ENCODE measurements at places on chromosomes 4 and X.

- no peak for DNase-seq
Observed at GRCh38 chr4:140254651-140255299, 100.8 kb upstream of the MAML3 start.

DNA sequence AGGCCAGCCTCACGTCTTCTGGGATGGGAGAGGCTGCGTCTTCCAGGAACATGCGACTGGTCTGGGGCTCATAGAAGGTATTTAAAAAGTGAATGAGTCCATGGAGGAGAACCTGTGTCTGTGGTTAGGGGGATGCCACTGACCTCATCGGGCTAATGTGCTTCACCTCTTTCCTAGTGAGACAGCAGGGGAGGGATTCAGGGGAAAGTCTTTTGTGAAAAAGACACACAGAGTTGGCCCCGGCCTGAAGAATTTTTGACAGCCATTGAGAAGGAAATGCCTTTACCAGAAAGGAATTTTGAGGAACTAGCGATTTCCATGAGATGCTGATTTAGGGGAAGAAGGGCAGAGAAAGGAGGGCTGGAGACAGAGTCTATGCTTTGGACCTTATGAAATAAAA is 11.0 kb upstream of the C4orf50 start:
- DNase-seq = no peak

GRCh38 chrX:3728454-3728853 is 15.0 kb upstream of the PRKX start:
- no peak for DNase-seq

DNA sequence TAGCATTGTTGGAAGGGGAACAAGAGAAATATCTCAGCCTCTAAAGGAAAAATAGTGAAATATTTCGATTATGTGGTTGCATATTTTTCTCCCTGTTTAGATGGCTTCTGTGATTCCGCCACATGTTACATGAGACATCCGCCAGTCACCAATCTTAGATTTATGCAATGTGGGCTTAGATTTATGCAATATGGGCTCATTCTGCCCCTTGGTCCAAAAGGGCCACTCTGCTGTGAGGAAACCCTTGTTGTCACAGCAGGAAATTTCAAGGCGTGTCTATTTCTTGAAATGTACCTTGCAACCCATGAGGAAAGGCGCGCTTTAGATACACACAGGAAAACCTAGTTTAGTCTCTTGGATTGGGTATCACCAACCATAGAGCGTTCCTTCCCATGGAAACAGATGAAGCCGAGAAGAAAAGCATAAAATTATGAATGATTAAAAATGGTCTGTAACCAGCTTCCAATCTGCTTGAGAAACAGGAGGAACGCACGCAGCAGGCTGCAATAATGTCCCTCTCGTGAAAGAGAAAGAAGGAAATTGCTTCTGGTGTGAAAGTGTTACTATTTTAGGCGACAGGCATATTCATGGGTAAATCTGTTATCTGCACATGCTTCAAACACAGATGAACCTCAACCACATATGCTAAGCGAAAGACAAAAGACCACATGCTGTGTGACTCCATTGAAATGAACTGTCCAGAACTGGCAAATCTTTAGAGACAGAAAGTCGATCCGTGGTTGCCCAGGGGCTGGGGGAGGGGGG is 3.7 kb downstream of the RS1 start:
- no peak for DNase-seq

- no peak for DNase-seq
Observed at GRCh38 chr4:36399762-36400353, 118.4 kb downstream of the DTHD1 start.

GRCh38 chr4:22733816-22734215 is 41.1 kb downstream of the GBA3 start:
- DNase-seq = no peak

GRCh38 chrX:32126997-32127396 is 1055.2 kb upstream of the FTHL17 start:
- no peak for DNase-seq

GRCh38 chrX:40253771-40254170 is 156.0 kb upstream of the BCOR start:
- no peak for DNase-seq

DNA sequence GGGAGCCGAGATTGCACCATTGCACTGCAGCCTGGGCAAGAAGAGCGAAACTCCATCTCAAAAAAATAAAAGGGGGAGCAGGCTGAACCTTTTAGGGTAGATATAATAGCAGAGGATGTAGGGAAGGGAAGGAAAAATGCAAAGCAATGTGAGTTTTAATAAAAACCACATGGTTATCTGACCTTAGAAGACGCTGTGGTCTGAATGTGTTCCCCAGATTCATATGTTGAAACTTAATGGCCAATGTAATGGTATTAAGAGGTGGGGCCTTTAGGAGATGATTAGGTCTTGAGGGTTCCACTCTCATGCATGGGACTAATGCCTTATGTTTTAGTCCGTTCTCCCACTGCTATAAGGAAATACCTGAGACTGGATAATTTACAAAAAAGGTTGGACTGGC is 114.1 kb upstream of the STX18 start:
- no peak for DNase-seq

DNA sequence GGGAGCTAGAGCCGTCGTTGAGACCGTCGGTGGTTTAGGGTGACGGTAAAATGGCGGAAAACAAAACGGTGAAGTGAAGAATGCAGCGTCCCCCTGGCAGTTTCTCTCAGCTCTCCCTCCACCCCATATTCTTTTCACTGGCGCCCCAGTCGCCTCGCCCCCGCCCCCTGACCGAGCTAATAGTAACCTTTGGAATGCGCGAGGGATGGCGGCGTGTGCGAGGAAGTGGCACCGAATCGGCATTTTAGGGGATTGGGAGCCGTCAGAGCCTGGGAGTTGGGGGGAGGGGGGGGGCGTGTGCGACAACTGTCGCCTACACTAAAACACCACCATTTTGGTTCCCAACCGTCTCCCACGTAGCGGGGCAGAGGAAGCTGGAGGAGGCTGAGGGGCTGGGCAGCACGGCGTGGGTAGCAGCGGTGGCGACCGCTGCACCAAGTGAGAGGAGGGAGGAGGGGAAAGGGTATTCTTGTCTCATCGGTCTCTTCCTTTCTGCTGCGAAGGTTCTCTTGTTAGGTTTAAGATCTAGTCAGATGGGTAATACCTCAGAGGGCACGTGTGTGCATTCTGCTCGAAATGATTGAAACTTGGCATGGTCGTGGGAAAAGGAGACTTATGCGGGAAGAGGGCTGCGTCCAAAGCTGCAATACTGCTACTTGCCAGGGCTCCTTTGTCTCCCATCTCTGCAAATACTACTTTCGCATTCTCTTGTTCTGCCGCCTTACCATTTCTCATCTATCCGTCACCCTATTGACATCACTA is 840 bp downstream of the ZNF711 start:
- peak; percentile 26 for DNase-seq

DNA sequence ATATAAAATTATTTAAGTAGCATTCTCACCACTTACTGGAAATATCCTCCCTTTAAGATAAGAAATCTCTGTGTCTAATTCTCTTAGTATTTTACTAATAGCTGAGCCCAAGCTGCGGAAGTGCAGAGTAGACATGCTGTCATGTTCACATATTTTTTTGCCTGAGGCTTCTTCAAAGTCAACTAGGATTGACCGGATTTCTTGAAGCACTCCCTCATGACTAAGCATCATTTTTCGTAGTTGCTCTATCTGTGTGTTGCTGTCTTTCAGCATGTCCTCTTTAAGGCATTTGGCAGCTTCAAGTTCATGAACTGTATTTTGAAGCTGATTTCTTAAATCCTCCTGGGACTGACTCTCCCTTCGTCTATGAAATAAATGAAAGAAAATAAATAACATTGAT is 36.9 kb downstream of the CCDC158 start:
- DNase-seq = no peak

DNA sequence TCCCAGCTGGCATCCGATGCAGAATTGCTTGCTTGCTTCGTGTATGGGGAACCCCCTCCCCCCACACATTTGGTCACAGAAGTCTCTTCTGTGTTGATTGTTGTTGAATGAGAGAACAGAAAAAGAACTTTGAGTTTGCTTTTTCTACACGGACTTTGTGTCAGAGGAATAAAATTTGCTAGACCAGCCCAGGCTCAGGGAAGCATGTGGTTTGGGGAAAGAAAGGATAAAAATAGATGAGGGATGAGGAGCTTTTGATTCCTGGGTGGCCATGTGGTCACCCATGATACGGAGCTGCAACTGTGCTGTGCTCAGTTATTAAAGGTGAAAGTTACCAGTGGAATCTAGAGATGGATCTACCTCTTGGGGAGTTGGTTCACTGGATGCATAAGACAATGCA is 34.2 kb upstream of the ESX1 start:
- no peak for DNase-seq

DNA sequence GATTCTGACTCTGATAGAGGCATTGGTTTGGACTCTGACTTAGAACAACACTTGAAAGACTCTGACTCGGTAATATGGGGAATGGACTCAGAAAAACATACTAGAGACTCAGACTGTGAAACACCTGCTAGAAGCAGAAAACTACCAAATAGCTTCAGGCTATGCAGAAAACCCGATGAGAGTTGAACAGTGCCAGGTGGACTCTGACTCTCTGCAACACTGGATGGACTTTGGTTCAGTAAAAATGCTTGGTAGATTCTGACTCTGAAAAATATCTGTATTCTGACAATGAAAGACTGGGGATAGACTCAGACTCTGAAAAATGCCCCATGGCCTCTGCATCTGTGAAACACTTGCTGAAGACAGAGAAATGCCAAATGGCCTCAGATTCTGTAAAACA is 215.1 kb upstream of the HDX start:
- DNase-seq = no peak

GRCh38 chrX:45479196-45479834 is 278.6 kb upstream of the DIPK2B start:
- no peak for DNase-seq

DNA sequence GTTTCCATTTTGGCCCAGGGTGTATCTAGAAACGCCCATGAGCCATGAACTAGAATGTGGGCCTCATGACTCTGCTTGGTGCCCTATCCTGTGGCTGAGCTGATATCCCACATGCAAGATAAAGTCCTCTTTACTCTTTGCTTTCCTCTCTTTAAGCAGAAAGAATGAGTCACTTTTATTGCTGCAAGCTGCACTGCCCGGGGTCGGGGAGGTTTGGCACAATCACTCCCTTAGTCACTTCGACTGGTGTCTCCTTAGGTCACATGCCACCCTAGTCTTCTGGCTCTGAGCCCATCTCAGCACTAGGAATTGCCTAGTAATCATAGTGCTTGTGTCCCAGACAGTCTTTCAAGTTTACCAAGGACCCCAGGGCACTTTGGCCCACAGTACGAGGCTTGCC is 75.1 kb upstream of the CXorf66 start:
- DNase-seq = no peak

- peak; percentile 13 for DNase-seq
Observed at GRCh38 chrX:118345045-118345463, 852 bp upstream of the WDR44 start.

GRCh38 chrX:86806786-86807185 is 658.5 kb downstream of the DACH2 start:
- DNase-seq = no peak

- DNase-seq = no peak
Observed at GRCh38 chrX:41491267-41492004, 44.3 kb downstream of the NYX start.

DNA sequence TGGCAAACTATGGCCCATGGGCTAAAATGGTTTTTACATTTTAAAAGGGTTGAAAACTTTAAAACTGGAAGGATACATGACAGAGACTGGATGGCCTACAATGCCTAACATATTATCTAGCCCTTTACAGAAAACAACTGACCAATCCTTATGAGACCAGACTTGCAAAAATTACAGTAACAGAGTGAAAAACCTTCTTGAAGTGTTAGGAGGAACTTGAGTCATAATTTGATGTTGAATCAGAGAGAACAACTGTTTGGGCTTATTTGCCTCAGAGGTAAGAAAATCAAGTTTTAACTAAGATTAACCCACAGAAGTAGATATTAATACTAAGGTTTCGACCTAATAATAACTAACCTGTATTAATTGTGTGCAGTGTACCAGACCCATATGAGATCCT is 12.4 kb upstream of the NAP1L5 start:
- DNase-seq = no peak

DNA sequence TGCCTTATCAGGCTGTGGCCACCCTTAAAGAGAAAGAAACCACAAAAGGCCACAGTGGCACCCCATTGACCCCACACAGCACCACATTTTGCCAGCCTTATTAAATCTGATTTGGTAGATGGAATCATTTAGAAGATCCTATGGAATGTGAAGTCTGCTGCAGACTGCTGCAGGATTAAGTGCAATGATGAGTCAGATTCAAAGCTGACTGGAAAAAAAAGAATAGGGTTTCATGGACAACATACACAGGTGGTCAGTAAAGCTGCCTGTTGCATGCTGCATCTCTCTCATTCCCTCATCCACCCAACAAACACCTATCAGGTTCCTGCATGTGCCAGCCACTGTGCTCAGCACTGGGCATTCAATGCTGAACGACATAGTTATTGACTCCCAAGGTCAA is 56.6 kb downstream of the CHST7 start:
- DNase-seq = no peak
